Activated CD8-positive, alpha-beta T cell treated with anti-CD3 and anti-CD28 coated beads, Interleukin-2, amount 10 ng/mL, durations not matched to agents 7 days and 5 days (primary cell): ENCODE measurements at places on chromosomes 3 and 15. TPM values are rescaled to one million over a fixed set of nuclear protein-coding genes. Genes with fewer than 3 reads are reported as not detected.

The CHST13 gene
- total RNA-seq: not detected

- peak; percentile 67 for DNase-seq
Observed at GRCh38 chr3:125357032-125357658, 18.0 kb downstream of the ZNF148 start.

The PTX3 gene
- total RNA-seq: not detected

GRCh38 chr3:108311797-108312196, 15.4 kb downstream of the HHLA2 start:
- no peak for DNase-seq

The VIPR1 gene
- total RNA-seq: 9.5 TPM

GRCh38 chr15:62756326-62756994, 286.1 kb upstream of the TPM1 start:
- DNase-seq: no peak

GRCh38 chr15:81813215-81813614, 232.6 kb downstream of the MEX3B start:
- DNase-seq: no peak

The SCN5A gene
- 0.37 TPM for total RNA-seq

DNA sequence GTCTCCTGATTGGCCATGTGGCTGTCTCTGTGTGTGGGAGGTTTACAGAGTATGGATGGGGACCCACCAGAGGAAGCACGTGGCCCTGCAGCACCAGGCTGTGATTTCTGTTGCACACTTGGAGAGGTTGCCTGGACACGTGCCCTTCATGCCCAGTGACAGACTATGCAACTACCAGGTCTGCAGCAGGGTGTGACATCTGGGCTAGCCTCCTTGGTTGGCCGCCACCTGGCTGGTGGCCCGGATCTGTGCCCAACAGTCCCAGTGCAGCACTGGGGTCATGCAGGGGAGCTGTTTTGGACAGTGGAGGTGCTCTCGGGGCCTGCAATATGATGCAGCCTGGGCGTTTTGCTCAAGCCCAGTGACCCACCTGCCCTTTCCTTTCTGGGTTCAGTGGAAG, 212.5 kb downstream of the UBE3A start:
- no peak for DNase-seq

DNA sequence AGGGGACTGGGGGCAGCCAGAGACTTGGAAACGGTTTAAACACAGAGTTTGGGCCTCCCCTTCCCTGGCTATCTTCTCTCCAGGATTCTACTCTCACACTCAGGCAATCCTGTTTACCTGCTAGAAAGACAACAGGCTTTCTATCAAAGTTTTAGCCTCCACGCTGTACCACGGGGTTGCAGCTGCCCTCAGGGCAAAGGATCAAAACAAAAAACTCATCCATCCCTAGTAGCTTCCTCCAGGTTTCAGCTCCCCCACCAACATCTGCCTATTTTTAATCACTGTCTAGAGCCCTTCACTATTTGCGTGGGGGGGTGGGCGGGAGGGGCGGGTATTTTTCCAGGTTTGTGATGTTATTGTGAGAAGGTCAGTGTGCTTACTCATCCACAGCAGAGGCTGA, 286.8 kb upstream of the TRIM42 start:
- no peak for DNase-seq

The PRSS50 gene
- total RNA-seq: not detected

The ANKRD63 gene
- total RNA-seq: not detected

DNA sequence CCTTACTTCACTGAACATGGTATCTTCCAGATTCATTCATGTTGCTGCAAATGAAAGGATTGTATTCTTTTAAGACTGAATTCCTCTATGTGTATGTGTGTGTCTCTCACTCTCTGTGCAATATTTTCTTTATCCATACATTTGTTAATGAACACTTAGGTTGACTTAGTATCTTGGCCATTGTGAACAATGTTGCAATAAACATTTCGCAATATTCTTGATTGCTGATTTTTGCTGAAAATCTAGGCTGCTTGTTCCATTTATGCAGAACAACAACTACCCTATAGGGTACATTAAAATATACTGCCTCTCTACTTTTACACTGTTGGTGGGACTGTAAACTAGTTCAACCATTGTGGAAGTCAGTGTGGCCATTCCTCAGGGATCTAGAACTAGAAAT, 732.4 kb downstream of the CADM2 start:
- no peak for DNase-seq

GRCh38 chr3:122350814-122351418, 25.9 kb downstream of the CSTA start:
- DNase-seq: no peak

The TPRA1 gene
- total RNA-seq: 27.9 TPM

DNA sequence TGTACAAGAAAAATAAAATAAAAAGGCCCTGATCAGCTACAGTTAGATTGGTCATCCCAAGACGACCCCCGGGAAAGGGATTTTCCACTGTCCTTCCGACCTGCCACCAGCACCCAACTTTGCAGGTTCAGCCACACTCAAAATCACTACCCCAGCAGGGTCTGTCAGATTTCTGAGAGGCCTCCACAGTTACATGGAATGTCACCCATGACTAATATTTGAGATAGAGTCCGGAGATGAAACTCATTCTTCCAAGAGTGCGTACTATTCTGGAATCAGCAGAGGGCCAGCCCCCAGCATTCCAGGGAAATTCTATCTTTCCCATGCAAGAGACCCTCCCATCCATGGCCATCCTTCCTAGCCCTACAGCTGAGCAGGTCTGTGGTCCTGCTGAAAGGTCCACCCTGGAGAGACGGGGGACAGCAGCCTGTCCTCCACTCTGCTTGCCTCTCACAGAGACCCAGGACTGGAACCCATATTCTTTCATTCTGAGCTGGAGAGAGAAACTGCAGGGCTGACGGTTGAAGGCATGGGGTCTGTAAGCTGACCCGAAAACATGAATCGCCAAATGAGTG, 5.8 kb downstream of the LIPC start:
- no peak for DNase-seq

The ACTC1 gene
- total RNA-seq: not detected
